ENCODE measurements at places on chromosomes 5 and 9.

DNA sequence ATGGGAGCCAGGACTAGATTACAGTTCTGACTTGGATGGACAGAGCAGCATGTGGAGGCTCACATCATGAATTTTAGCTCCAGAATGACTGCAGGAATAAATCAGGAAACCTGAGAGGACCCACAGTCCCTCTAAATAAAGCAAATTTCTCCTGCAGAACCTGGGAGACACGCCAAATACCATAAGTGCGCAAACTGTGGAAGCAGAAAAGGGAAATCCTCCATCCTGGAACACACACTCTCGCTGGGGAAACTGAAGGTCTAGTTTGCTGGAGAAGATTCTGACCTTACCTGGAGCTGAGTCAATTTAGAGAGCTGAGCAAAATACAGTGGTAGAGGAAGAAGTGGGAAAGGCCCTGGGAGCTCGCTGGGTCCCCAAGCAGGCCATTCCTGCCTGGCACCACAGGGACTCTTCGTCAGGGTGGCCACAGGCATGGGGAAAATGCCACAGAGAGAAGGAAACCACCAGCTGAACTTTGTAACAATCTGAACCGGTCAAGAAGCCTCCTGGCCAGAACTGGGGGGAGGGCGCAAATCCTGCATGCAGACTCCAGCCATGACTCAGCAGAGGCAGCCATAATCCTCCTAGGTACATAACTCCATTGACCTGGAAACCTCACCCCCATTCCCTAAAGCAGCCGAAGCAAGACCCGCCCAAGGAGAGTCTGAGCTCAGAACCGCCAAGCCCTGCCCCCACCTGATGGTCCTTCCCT is 390.9 kb downstream of the LRRC70 start:
- no peak for DNase-seq

DNA sequence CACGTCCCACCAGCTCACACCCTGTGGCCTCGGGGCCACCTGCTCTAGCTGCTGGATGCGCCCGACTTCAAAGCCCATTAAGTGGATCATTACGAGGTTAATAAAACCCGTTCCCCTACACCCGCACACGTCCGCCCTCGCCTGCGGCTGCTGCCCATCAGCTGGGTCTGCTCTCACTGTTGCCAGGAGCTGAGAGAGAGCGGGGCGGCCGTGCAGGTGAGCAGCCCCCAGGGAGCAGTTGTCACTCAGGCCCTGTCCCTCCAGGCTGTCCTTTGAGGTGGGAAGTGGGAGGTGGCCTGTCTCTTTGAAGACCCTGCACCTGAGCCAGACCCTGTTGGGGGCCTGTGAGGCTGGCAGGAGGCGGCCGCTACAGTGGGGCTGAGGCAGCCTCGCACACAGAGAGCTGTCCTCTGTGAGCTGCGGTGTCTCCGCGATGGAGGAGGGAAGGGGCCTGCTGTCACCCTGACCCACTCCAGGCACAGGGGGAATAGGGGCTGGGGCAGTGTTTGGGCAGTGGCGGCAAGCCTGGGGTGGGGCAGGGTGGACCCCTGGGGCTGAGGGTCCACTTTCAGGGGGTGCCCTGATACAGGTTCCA is 12.8 kb upstream of the UNC5A start:
- no peak for DNase-seq

GRCh38 chr9:18331808-18332209 is 142.1 kb upstream of the ADAMTSL1 start:
- peak; percentile 29 for DNase-seq

GRCh38 chr5:97877588-97877987 is 694.5 kb upstream of the RIOK2 start:
- DNase-seq, result no peak
